ENCODE measurements at places on chromosomes 3 and 15.

GRCh38 chr3:14258906-14259904 is 80.6 kb downstream of the LSM3 start:
- no peak for DNase-seq

DNA sequence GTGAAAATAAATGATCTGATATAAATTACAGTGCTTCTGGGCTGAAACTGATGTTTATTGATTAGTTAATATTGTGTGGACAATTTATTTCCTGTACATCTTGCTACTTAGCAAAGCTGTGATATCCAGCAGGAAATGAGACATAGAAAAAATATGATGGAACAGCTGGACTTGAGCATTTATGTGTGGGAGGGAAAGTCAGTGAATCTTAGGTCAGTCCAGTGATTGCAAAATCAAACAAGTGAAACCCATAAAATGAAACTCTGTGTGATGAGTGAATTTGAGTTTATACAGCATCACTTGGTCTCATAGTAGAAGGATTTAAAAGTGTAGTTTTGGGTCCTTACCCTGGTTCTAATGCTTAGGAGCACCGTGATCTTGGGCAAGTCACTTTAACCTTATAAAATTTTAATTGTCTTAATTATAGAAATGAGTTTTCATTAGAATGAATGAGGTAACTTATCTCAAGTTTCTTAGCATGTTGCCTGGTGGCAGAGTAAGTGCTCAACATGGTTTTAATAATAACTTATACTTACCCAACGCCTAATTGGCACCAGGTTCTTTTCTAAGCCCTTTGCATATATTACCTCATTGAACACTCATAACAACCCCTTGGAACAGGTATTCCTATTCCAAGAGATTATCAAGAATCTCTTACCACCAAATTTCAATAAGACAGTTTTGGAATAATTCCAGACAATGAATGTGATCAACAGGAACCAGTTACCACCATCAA is 194.6 kb downstream of the ADAMTSL3 start:
- peak; percentile 83 for DNase-seq

GRCh38 chr3:97815149-97815917 is 6.5 kb upstream of the CRYBG3 start:
- DNase-seq, result no peak

DNA sequence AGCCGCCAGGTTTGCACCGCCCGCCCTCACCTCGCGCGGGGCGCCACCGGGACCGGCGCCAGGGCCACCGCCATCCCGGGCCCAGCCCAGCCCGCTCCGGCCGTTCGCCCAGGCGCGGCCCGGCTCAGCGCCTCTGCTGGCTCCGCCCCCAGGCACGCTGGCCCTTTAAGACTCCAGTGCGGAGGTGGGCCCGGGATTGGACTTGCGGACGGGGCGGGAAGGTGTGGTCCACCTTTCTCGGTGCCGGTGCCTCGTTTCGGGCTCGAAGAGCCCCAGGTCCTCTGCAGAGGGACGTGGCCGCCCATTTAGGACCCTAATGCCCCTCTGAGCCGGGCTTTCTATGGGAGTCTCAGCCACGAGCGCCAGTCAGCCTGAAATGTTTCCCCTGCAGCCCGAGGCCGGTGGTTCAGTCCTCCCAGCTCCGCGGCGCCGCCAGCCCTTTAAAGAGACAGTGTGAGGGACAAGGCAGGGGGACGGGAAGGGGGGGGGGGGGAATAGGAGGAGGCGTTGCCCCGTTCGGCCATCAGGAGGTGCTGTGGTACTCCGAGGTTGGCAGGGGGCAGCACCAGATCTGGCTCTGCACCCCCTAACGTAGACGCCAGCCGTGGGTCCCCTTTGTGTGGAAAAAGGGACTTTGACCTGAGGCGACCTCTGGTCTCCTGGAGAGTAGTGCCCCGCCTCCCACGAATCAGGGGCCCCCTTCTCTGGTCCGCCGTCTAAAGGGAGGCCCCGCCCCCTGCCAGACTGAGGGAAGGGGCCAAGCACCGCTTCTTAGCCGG is 1.0 kb downstream of the HYAL2 start:
- peak; percentile 90 for DNase-seq

DNA sequence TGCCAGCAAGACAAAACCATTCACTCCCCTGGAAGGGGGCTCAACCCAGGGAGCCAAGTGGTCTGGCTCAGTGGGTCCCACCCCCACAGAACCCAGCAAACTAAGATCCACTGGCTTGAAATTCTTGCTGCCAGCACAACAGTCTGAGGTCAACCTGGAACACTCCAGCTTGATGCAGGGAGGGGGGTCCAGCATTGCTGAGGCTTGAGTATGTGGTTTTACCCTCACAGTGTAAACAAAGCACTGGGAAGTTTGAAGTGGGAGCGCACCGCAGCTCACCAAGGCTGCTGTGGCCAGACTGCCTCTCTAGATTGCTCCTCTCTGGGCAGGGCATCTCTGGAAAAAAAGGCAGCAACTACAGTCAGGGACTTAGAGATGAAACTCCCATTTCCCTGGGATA is 81.7 kb downstream of the MSL2 start:
- DNase-seq, result no peak

All from fibroblast of skin of abdomen (primary cell).